HepG2 (cell line): ENCODE measurements at places on chromosomes 16 and 17. TPM values are rescaled to one million over a fixed set of nuclear protein-coding genes. Genes with fewer than 3 reads are reported as not detected.

DNA sequence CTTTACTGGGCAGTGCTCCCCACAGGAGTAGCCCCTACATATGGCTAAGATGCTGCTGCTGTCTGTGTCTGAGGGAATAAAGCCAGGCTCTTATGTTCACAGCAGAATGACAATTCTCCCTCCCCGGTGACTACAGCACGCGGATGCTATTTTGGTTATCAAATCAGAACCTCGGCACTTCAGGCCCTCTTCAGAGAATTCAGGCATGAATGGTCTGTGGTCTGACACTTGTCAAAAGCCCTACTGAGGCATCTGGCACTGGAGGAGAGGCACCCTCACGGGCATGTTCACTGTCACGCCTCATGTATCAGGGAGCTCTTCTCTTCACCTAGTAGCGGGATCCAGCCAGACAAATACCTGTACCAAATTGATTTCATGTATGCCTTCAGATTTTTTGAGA, 30.4 kb downstream of the KIAA0513 start:
- DNase-seq = no peak

DNA sequence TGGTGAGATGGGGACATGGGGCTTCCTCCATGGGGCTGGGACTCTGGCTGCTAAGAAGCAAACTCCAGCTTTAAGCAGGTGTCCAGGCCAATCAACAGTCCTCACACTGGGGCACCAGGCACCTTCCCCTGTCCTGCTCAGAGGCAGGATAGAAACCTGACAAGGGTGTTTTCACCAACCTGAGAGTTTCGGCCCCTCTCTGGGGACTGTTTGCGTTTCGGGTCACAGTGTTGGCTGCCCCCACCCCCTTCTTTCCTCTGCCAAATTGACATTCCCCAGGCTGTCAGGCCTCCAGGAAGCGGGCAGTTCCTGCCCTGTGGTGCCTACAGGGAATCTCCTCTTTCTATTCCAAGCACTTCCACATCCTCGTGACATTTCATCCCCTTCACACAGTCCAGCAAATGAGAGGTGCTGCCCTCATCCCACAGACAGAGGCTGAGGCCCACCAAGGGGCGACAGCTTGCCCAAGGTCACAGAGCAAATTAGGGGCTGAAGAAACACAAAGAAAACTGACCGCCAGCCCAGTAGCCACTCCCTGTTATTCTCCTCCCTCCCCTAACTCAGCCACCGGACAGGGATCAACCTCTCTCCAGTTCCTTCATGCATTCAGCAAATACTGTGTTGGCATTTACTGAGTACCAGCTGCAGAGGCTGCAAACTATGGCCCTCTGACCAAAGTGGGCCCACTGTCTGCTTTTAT, 38.0 kb downstream of the MMP15 start:
- no peak for DNase-seq

DNA sequence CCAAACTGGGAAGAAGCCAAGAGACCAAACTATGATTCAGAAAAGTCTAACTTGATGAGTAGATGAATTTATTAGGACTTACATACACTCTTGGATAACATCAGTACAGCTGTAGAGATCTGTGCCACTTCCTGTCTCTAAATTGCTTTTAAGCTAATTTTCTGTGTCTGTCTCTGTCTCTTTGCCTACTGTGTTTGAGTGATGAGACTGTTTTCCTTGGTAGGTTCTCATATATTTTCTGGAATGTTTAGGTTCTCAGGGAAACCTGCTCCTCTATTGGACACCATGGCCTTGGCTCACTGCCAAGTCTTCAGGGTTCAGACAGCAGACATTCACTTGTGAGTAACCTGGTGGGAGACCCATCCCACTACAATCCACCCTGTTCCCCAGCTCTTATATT, 103.5 kb upstream of the KIF2B start:
- no peak for DNase-seq

Gene PMFBP1
- 2.4 and 3.8 TPM in 2 replicates for total RNA-seq

DNA sequence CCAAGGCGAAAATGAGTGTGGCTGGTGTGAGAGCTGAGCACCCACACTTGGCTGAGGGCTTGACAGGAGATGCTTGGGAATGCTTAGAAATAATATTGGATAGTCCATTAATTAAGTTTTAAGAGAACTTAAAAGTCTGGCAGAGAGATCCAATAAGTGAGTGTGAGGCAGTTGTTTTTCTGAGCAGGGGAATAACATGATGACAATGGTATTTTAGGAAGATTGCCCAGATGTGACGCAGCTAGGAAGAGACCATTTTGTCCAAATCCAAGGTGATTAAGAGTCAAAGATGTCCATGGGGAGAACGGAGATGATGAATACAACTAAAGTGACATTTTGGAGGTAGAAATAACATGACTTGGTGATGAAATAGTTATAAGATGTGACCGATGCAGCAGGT, 102.8 kb upstream of the AXIN2 start:
- no peak for DNase-seq

DNA sequence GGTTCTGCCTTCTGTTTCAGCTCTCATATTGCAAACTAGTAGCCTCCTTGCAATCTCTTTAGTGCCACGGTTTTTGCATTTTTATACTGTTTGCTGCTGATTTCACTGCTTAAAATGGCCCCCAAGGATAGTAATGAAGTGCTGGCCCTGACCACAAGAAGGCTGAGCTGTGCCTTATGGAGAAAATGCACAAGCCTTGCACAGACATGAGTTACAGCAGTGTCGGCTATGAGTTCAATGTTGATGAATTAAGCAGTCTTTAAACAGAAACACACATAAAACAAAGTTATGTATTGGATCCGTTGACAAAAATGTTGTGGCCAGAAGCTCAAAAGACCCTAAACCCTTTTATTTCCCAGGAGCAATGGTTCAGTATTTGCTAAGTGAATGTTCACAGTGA, 210.6 kb upstream of the DYNLRB2 start:
- DNase-seq = no peak

DNA sequence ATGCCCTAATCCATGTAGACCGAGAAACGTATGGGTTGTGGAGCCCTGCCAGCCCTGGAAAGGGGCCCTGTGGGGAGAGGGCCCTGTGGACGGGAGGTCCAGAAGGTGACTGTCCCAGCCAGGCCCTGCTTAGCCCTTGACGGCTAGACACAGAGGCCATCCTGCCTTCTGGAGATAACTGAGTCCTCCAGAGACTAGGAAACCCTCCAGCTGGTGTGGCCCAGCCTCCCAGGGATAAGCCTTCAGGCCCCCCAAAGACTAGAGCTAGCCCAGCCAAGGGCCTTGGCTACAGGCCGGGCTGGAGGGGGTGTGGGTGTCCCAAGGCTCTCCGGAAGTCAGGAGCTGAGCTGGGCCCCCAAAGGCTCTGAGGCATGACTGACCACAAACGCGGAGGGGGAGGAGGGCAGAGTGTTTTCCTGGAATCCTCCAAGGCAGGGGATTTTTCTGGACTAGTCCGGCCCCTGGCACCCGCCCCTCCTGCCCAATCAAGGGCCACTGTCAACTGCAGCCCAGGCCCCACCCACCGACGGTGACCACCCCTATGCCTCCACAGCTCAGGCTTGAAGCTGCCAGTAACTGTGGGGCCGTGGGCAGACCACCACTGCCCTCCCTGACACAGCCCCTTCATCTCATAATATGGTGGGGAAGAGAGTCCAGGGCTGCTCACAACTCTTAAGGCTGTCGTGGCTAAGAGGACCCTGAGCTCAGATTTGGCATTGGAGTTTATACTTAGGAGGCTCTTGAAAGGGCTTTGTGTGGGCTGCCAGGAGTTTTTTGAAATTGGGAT, 885 bp upstream of the VASN start:
- peak; percentile 73 for DNase-seq

DNA sequence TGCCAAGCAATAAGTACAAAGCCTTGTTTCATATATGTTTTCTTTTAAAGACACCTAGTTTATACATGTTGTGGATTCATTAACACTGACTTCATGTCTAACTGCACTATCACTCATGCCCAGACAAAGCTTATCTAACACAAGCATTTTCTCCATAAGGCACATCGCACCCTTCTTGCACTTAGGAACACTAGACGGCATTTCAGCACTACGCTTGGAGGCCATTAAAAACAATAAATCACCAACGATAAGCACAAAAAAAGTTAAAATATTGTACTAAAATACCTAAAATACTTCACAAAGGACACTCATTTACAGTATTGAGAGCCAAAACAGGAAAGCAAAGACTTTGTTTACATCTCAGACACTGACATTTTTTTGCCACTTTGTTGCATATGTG, 39.0 kb upstream of the TEKT3 start:
- DNase-seq = no peak

GRCh38 chr17:83099086-83099555, 19.7 kb downstream of the METRNL start:
- DNase-seq = no peak

DNA sequence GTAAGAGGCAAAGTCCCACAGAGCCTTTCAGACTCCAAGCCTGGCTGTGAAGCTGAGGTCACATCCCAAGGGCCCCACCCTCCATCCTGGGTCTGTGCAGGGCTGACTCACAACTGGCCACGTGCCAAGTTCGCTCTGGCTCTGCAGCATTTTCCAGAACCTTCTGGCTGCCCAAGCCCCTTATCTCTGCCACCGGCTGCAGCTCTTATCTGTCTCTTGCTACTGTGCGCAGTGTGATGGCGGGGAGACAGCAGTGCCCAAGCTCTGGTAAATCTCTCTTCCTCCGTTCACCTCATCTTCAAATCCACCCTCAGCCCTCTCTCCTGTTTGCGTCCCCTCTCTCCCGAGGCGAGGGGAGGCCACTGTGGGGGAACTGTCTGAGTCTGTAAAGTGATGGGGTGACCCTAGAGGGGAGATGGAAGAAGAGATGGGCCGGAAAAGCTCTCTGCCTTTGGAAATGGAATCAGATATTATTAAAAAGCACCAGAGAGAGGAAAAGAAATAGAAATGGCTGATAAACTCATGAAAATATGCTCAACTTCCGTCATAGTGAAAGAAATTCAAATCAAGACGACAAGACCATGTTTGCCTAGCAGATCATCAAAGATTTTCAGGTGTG, 162.7 kb upstream of the CDC42EP4 start:
- DNase-seq = peak; percentile 9

GRCh38 chr17:17098551-17099179, 56.4 kb downstream of the MPRIP start:
- DNase-seq = no peak

Gene OR4D1
- not detected in 2 replicates for total RNA-seq

Gene ZBTB4
- 3.3 and 4.3 TPM in 2 replicates for total RNA-seq
